Activated CD4-positive, CD25-positive, alpha-beta regulatory T cell treated with anti-CD3 and anti-CD28 coated beads, Interleukin-2, amount 50 U/mL, for 72 hours (primary cell): ENCODE measurements at places on chromosomes 2 and 18.

DNA sequence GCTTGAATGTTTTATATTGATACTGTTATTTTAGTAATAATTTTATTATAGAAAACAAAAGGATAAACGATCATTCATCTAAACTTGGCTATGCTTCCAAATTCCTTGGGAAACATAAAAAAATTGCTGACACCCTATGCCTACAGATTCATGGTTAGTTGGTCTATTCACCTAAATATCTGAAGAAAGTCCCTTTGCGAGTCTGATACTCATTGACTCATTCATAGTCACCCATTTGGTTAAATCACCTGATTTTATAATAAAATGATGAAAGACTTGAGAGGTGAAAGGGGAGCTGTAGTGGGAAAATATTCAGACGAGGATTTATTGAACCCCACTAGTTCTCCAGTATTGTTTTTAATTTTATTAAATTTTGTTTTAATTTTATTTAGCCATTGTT is 112.0 kb downstream of the PTPN4 start:
- no peak for DNase-seq

DNA sequence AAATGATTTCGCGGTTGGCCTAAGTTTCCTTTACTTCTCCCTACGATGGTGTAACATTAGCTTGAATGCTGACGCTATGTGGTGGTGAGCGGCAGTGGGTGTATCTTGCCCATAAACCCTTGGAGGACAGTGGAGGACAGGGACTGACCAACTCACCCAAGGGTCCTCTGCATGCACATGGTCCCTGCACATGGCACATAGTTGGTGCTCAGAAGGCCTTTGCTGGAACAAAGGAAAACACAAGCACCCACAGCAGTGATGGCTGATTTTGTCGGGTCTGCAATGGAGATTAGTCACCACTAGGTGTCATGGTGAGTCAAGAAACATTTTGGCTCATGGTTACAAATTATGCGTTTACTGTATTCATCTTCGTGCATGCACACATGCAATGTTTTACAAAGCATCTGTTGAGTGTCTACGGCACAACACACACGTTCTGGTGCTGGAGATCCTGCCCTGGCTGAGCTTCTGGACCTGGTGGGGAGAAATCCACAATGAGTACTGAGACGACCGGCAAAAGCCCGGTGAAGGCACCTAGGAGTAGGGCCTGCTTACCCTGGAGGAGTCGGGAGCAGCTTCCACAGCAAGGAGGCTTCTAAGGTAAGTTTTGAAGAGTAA is 44.0 kb downstream of the PDCL3 start:
- no peak for DNase-seq

DNA sequence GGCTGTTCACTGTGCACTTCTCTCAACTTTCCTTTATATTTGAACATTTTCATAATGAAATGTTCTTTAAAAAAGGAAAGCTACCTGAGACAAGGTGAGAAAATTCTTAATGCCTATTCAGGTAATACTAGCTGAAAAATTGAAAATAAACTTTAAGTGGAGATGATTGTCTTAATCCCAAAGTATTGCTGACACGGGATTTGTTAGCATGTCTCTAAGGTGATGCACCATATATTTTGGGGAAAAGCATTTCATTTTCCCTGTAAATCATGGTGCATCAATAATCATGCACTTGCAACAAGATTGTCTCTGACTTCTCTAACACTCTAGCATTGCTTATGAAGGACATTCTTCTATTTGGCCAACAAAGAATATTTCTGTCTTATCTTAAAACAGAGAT is 848.0 kb downstream of the DPP10 start:
- no peak for DNase-seq

DNA sequence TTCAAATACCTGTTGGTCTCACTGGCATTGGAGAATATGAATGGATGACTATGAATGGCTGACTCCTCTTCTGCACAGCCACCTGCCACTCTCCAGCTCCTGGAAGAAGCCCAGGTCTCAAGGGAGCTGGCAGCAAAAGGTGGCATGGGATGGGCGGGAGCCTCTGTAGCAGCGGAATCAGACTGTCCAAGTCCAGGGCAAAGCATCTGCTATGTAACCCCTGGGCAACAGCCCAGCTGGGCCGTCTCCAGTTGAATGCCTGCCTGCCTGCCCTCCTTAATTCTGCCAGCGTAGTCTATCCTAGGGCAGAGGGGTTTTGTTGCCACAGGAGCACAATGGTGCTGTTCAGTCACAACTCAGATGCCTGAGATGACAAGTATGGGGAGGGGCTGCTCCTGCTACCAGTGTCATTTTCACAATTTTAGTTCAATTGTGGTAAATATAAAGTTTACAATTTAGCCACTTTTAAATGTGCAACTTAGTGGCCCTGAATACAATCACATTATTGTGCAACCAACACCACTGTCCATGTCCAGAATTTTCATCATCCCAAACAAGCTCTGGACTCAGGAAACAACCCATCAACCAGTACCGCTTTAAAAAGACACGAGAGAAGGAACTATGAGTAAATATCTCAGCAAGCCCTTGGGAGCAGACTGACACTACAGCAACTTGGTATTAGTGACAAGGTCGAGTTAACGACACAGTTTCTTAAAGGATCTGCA is 115.2 kb downstream of the MYO5B start:
- no peak for DNase-seq

GRCh38 chr2:36988008-36988407 is 21.7 kb upstream of the STRN start:
- no peak for DNase-seq

- DNase-seq = no peak
Observed at GRCh38 chr18:8142932-8143331, 466.3 kb upstream of the RAB12 start.

DNA sequence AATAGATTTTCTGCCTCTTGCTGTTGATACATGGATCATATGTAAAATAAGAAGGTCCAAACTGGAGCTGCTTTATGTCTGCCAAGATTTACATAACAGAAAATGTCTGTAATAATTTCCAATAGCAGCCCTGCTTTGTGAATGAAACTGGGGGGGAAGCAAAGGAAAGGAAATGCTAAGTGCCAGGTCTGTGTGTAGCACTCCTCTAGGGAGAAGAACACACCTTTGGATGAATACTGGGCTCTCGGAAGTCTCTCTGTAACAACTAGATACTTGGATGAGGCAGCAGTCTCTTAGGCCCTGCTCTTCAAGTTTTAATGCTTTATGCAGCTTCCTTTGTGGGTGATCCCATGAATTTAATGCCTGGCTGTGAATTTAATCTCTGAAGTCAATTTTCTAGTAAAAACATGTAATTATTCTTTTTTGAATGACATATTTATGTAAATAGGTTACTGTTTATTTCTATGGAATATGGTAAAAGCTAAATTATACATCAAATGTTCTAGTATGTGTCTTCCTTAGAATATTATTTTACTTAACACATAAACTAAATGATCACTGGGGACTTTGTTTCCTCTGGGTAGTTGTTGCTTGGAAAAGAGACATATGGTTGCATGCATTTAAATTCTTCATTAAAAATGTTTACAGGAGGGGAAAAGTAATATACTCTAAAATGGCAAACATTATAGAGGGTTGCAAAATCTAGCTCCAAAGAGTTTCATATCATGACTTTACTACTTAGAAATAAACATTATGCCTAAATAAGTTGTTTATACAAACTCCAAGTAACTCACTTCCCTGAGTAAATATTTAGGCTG is 336.6 kb upstream of the CWC22 start:
- DNase-seq = no peak

DNA sequence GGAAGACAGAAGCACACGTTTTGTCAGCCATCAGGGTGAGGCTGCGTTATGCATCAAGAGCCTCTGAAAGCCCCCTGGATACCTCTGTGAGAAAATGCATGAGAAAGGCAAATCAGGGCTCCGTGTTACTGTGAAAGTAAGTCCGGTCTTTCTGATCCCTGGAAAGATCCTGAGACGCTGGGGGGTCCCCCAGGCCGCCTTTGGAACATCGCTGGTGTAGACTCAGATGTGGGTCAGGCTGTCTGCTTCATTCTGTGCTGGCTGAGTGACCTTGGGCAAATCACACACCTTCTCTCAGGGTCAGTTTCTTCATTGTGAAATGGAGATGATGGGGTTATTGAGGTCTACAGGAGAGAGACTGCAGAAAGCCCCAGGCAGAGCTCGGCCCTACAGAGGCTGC is 42.0 kb upstream of the HS6ST1 start:
- DNase-seq = no peak

DNA sequence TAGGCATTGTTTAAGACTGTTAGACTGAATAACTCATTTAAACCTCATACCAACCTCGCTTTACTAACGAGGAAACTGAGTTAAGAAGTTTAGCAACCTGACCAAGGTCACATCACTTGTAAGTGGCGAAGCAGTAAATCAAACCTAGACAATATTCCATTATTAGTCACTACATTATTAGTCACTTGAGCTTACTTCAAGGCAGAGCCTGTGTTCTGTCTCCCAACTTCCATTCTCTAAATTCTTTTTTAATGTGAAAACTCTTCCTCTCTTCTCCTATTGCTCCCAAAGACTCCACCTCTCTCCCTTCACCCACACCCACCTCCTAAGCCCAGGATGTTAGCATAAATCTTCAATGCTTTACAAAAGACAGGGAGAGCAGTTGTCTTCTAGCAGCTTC is 156.5 kb downstream of the ARL6IP6 start:
- DNase-seq = no peak

DNA sequence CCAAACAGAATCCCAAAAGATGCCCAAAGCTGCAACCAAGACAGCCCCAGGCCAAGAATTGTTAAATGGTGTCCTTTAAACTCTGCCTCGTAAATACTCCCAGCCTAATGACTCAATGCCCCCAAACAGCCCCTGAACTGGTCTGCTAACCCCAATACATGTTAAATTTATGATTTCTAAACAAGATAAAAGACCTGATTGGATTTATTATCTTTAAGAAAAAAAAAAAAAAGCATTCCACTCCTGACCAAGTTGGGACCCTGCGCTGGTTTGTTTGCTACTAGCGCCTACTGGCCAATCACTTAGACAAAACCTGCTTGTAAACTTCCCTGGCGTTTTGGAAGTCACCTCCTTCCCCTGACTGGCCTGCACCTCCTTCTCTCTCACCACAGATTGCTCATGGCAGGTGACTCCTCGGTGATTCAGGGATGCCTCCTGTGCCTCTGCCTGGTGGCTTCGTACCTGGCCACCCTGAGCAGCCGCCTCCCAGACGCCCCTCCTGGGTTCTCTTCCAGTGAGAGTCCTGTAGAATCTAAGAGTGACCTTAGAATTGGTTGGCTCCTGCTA is 121.3 kb downstream of the BCL11A start:
- no peak for DNase-seq

- no peak for DNase-seq
Observed at GRCh38 chr2:120989512-120990441, 254.1 kb downstream of the GLI2 start.

GRCh38 chr2:177265824-177266817 is 1.6 kb upstream of the NFE2L2 start:
- DNase-seq = no peak

DNA sequence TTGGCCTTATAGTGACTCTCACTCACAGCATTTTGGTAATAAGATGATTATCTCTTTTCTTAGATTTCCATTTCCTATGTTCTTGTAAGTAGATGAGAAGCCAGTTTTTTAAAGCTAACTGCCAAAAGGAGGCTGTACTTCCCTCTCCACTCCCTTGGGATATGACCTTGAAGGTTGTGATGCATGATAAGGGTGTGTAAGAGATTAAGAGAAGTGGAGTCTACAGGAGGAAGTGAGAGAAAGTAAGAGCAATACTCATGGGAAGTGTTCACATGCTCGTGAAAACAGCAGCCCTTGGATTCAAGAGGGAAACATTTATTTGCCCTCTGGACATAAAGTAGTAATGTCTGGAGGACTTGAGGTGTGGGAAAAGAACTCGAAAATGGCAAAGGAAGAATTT is 171.5 kb downstream of the EVA1A start:
- no peak for DNase-seq

- DNase-seq = no peak
Observed at GRCh38 chr18:29163596-29163995, 986.7 kb upstream of the CDH2 start.

DNA sequence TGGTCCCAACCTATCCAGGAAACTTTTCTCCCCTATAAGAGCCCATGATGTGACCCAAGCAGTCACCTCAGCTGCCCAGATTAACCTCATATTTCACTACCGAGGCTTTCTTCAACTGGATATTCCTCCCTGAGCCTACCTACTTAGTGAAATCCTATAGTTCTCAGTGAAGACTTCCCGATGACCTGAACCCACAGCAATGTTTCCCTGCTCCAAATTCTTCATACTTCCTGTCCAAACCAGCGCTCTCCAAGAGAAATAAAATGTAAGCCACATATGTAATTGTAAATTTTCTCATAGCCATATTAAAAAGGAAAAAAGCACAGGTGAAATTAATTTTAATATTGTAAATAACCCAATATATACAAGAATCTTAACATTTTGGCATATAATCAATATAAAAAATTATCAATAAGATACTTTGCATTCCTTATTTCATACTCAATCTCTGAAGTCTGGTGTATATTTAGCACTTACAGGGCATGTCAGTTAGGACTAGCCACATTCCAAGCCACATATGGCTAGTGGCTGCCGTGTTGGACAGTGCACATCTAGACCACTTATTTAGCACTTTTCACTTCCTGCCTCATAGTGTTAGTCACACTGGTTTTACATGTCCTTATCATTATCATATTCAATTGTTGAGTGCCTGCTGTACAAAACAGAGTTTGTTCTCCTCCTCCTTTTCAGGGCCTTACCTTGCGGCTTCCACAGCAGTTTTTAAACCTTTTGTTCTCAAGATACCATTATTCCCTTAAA is 1.9 kb upstream of the STAT4 start:
- no peak for DNase-seq

- DNase-seq = no peak
Observed at GRCh38 chr18:24878289-24878688, 417.9 kb downstream of the HRH4 start.

DNA sequence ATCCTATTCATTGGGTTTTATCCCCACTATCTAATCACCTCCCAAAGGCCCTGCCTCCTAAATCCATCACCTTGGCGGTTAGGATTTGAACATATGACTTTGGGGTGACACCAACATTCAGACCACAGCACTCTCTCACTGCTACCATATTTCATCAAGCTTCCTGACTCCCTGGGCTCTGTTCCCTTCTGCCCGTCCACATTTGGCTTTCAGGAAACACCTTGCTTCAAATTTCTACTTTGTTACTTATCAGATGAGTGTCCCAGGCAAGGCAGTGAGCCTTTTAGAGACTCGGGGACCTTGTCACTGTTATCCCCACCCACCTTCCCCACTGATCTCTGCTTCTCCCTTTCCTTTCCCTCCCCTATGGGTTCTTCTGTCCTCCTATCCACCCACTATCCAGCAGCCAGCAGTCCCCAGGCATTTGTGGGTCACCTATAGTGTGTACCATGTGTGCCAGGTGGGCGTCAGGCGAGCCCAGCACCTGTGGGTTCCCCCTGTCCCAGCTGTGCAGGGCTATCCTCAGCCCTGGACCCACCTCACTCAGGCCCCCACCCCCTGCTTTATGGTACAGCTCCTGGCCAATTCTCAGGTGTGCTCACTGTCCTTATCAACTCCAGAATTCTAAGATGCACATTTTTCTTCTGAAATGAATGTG is 230.9 kb downstream of the LOXHD1 start:
- DNase-seq = no peak
